Activated CD4-positive, alpha-beta T cell treated with anti-CD3 and anti-CD28 coated beads, Interleukin-2, amount 50 U/mL, for 24 hours (primary cell): ENCODE measurements at places on chromosomes 11 and 22.

DNA sequence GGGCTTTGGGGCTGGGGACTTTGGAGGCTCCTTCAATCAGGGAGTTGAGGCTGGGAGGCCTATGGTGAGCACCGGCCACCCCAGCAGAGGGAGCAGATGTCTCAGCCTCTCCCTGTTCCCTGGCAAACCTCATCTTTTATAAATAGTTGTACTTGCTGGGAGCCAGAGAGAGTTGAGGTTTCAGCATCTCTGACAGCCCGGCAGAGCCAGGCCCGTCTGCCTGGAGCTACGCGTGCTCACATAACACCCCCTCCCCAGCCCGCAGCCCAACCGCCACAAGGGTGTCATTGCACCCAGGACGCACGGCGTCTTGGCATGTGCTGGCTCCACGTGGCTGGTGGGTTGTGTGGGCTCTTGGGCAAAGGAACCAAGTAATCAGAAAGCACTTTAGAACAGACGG, 127.1 kb downstream of the CHST1 start:
- no peak for DNase-seq

DNA sequence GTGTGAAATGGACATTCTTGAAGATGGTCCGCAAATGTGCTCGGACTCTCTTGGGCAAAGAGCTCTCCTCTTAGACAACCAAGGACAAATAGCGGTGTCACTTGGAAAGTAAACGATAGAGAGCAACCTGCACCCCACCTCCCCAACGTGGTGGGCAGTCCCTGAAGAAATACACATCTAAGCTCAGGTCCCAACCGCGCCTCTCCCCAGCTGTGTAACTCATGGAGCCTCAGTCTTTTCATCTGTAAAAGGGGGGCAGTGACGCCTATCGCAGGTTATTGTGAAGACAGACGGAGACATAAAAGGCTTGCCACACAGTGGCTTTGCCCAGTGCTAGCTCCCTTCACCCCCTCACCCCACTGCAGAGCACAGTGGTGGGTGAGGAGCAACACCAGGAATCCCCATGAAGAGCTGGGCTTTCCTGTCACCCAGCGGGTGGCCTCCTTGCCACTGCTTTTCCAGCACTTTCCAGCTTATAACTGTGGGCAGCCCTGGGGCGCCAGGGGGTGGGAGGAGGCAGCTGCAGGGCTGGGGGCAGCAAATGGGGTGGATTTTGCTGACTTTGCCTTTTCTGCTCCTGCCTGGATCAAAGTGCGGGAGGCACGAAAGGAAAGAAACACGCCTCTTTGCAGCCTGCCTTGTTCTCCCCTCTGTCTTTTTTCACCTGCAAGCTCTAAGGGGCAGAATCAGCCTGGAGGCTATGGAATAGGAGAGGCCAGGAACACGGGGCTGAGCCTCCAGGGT, 73.7 kb upstream of the TSPAN18 start:
- no peak for DNase-seq

- no peak for DNase-seq
These were observed 37.7 kb downstream of the DDI1 start for GRCh38 chr11:104073950-104074705.

- no peak for DNase-seq
These were observed 35.0 kb downstream of the PPFIBP2 start for GRCh38 chr11:7548659-7549274.

GRCh38 chr11:72702096-72702495, 27.9 kb upstream of the PDE2A start:
- DNase-seq: no peak

GRCh38 chr11:33001281-33001680, 14.4 kb upstream of the DEPDC7 start:
- DNase-seq: no peak
